ENCODE measurements at places on chromosomes 6 and 20.

GRCh38 chr20:52410182-52410647 lies 218.6 kb upstream of the ZFP64 start:
- peak; percentile 65 for DNase-seq

DNA sequence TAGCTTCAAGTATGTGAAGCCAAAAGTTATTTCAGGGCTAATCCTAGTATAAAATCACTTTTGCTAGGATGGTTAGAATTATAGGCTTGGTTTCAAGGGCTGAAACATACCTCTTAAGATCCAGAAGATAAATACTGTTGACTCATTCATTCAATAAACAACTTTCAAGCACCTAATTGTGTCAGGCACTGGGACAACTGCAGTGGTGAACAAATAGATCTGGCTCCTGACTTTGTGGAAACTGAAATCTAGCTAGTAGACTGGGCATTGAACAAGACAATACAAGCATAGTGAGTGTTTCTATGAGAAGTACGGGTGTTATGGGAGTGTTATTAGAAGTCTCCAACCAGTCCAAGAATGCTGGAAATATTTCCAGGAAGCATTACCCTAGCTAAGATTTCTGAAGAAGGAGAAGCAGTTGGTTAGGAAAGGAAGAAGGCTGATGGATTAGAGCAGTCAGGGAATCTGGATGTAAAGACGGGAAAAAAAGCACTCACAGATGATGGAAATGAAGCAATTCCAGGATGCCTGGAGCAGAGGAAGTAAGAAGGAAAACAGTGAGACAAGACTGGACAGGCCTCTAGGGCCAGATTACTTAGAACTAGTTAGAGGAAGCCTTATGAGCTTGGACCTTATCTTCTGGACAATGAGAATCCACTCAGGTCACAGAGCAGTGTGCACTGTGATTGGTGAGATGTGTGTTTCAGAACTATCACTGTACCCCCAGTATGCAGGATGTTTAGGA lies 132.6 kb upstream of the RAB32 start:
- no peak for DNase-seq

- DNase-seq = no peak
Measured at GRCh38 chr6:130970839-130971410, 92.1 kb downstream of the EPB41L2 start.

DNA sequence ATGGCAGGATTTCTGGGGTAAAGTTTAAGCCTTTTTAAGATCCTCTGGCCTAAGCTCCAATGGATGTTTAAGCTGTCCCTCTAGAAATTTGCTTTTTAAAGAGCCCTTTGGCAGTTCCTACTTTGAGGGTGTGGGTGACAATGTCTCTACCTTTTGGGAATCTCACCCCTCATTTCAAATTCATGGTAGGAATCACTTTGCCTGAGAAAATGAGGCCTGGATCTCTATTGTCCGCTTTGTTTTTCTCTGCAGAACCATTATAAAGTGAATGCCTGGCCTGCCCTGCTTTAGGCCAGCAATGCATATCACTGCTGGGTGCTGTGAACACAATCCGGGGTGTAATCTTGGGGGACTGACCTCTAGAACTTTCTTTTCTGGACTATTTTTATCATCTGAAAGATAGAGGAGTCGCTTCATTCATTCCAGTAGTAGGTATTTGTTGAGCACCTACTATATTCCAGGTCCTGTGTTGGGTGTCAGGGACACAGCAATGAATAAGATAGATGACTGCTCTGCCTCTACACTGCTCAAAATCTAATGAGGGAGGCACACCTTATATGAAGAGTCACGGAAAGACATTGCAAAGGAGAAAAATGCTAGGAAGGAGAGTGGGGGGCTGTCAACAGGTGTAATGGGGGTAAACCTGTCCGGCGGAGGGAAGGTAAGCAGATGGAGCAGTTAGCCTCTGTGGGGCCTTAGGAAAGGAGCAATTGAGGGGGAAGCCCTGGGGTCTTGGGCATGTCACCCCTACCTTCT lies 8.6 kb upstream of the COMMD7 start:
- no peak for DNase-seq

DNA sequence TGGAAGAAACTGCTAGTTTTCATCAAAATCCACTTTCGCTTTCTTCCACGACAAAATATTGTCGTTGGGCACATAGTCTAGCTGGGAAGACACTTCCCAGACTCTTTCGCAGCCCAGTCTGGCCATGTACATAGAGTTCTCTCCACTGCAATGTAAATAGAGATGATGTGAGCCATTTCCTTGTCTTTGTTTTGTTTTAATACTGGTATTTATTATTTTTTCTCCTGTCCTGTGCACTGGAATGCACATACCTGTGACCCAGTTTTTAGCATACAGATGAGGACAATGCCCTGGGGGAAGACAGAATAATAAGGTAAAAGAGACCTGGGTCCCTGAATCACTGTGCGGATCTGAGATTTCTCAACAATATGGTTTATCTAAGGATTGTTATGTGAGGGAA lies 149.5 kb upstream of the BMP5 start:
- DNase-seq = no peak

All from fibroblast of skin of scalp (primary cell).